ENCODE measurements at places on chromosomes 7 and 10.

- DNase-seq: no peak
Measured at GRCh38 chr7:105685161-105685560, 103.9 kb upstream of the EFCAB10 start.

- DNase-seq: no peak
Measured at GRCh38 chr10:61283481-61284221, 169.5 kb downstream of the TMEM26 start.

GRCh38 chr7:111756687-111757178 lies 194.4 kb upstream of the IMMP2L start:
- no peak for DNase-seq

GRCh38 chr7:100489824-100490223 lies 6.1 kb downstream of the NYAP1 start:
- DNase-seq: no peak

DNA sequence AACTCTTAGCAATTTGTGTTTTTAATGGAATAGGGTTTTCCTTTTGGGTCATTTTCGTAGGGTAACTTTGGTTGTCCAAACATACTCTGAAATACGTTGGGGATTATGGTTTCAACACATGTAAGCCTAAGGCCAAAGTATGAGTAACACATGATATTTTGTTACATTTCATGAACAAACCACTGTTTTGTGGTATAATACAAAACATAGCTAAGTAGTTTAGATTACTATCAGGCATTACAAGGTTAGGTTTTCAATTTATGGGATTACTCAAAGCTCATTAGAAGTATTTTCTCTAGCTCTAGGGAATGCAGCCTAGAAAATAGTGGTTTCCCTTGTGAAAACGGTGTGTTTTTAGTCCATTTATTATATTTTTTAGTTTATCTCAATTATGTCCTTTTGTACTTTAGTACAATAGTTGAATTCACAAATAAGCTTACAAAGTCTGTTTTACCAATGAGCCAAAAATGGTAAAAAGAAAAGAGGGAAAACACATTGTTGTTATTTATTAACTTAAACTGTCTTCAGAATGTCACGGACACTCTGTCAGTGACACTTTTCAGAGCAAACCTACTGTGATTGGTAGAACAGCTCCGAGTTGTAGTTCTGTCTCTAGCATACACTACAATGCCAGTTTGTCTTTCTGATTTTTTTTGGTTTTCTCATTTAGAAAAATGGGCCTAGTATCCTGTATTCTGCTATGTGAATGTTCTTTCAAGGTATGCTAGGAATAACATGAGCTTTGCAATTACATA lies 473.7 kb downstream of the SUGCT start:
- no peak for DNase-seq

DNA sequence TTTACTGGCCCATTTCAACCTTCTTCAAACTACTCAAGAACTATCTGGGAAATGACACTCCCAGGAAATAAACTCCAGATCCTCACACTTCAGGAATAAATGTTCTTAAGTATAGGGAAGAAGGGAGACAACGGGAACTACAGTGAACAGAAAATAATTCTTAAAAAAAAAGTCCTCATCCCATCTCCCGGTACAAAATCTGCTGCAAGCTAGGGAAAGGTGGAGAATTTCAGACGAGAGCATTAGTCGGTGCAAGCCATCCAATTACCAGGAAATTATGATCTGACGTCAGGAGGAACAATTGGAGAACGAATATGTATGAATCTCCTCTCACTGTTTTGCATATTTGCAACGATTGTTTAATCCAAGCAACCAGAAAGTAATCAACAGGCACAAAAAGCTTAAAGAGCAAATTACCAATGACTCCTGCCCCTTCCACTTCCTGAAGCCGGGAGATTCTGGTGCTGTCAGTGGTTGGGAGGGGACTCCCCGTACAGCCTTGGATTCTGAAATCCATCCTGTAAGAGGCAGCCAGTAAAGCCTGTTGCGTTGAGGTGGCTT lies 15.1 kb upstream of the GATA3 start:
- no peak for DNase-seq

- DNase-seq: no peak
Measured at GRCh38 chr7:121807078-121807477, 65.9 kb upstream of the PTPRZ1 start.

- no peak for DNase-seq
Measured at GRCh38 chr7:138979226-138979979, 1.8 kb downstream of the KIAA1549 start.

All from stimulated activated CD8-positive, alpha-beta memory T cell treated with anti-CD3 and anti-CD28 coated beads, Interleukin-7, amount 100 ng/mL, for 48 hours (primary cell).